Heart left ventricle (tissue), 16 donors: ENCODE measurements at places on chromosomes 1 and 21. TPM values are rescaled to one million over a fixed set of nuclear protein-coding genes. Genes with fewer than 3 reads are reported as not detected.
A peak's percentile ranks its signal among the peaks of the same experiment; 100 is the strongest.

The SLAMF8 gene
- 2.1 TPM for total RNA-seq

The SFN gene
- not detected for total RNA-seq

The LBR gene
- total RNA-seq: 17.1 TPM

- no peak overlapping the region for H3K4me3 ChIP-seq
- H3K36me3 ChIP-seq: no peaks in the 10 kb centered on the region
- no peaks in the 10 kb centered on the region for H3K27me3 ChIP-seq
- peak overlapping the region; percentile 27 for H3K27ac ChIP-seq
Observed at GRCh38 chr1:227219715-227220292, 98.5 kb downstream of the CDC42BPA start.

DNA sequence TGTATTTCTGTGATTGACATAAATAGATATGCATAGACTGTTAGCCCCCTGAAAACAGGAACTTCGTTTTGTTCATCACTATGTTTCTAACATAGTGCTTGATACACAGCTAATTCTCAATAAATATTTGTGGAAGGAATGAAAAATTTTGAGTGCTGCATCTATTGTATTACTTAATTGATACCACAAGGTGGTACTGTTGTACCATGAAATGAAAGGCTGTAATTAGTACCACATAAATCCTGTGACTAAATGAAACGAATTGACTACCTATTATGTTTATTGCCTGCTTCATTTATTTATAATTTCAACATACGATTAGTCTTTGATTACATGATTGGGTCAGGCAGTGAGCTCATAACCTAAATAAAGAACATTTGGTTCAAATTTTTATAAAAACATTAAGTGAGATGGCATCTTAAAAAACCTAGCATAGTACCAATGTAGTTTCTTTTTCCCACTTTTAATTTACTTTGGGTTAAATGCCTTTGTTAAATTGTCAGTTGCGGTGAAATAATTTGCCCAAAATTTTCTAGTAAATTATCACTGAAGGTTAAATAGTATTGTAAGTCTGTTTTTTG is 15.0 kb upstream of the TGFB2 start:
- peaks cover 4% of the 10 kb centered on the region for H3K4me1 ChIP-seq
- DNase-seq: no peak
- no peaks in the 10 kb centered on the region for H3K36me3 ChIP-seq
- H3K4me3 ChIP-seq: no peak overlapping the region
- no peak overlapping the region for H3K27ac ChIP-seq

DNA sequence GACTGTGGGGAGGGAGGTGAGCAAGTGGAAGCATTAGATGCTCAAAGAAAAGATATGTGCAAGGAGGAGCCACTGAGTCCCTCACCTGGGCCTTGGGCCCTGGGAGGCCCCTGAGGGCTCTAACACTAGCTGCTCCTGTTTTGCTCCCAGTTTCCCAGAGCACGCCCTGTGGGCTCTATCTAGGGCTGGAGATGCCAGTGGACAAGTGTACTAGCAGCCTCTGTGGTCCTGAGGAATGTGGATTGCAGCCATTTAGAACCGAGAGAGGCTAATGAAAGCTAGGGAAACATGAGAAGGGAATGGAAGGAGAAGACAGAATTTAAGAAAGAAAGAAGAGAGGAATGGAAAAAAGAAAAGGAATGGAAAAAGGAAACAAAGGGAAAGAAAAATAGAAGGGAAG is 10.0 kb upstream of the TBX15 start:
- DNase-seq: no peak
- no peaks in the 10 kb centered on the region for H3K36me3 ChIP-seq
- H3K27ac ChIP-seq: no peak overlapping the region
- peaks cover 99% of the 10 kb centered on the region for H3K27me3 ChIP-seq
- peaks cover 17% of the 10 kb centered on the region for H3K4me1 ChIP-seq
- H3K4me3 ChIP-seq: no peak overlapping the region

DNA sequence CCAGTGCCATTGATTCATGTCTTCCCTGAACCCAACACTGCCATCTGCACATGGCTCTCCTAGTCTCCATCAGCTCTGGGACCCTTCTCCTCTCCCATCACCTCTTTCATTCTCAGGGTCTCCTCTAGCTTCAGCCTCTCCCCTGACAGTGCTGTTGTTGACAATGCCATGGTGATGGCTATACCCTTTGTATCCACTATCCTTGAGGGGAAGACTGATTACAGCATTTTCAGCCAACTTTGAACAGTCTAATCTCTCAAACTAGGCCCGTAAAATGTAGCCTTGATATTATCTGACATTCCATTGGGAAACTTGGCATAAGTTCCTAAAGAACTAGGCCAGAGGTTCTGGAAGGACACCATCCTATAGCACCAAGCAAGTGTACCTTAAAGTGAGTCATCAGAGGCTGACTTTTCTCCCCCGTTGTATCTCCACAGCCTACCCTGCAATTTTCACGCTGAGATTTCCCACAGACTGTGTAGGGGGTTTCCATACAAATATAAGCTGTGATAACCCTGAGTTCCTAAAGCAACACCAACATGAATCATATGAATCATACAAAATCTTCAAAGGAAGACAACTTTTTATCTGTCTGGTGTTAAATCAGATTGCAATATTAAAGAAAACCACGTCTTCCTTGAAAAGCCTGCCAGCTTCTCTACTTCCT is 5.8 kb downstream of the HAO2 start:
- H3K27ac ChIP-seq: no peak overlapping the region
- no peaks in the 10 kb centered on the region for H3K27me3 ChIP-seq
- H3K4me3 ChIP-seq: no peak overlapping the region
- no peak for DNase-seq
- no peaks in the 10 kb centered on the region for H3K4me1 ChIP-seq

DNA sequence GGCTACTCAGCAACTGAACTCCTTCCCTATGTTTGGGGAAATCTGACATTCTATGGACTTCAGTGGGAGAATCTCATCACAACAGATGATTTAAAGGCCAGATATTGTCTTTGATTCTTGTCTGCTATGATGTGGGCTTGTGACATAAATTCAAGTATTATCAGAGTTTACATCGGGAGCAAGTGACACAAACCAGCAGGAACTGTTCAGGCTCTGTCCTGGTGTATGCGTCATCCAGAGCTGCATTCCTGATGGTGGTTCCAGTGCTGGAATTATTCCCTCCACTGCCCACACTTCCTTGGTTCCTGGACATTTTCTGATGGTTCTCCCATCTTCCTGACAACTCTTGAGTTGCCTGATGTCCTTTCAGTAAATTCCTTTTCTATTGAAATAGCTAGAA is 10.8 kb upstream of the LSM10 start:
- no peaks in the 10 kb centered on the region for H3K36me3 ChIP-seq
- DNase-seq: no peak
- no peaks in the 10 kb centered on the region for H3K27me3 ChIP-seq
- H3K4me1 ChIP-seq: no peaks in the 10 kb centered on the region

GRCh38 chr1:162373541-162374260 is 3.0 kb downstream of the SPATA46 start:
- no peaks in the 10 kb centered on the region for H3K36me3 ChIP-seq
- no peaks in the 10 kb centered on the region for H3K4me1 ChIP-seq
- DNase-seq: no peak
- no peak overlapping the region for H3K4me3 ChIP-seq
- H3K27me3 ChIP-seq: no peaks in the 10 kb centered on the region
- H3K27ac ChIP-seq: no peak overlapping the region

- H3K27me3 ChIP-seq: no peaks in the 10 kb centered on the region
- H3K36me3 ChIP-seq: peaks cover 80% of the 10 kb centered on the region
- H3K27ac ChIP-seq: no peak overlapping the region
- no peak overlapping the region for H3K4me3 ChIP-seq
Observed at GRCh38 chr21:46114963-46115362, 17.1 kb downstream of the COL6A2 start.

DNA sequence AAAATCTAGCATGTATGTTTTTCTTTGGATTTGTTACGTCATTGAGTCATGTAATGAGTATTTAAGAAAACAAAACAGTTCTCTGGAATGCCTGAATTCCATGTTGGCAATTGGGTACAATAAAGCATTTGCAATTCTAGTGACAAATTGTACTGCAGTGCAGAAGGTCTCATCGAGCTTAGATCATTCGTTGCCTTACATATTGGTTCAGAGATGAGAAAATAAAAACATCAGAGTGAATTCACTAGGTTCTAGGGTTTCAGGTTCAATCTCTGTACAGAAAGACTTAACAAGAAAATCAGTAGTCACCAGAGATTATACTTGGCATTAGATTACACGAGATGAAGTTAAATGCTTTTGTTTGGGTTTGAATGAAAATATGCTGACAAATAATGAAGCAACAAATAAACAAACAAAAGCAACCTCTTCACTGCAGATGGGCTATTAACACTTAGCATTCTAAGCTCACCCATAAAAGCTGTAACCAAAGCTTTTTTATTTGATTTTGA is 124.7 kb downstream of the RYR2 start:
- H3K4me1 ChIP-seq: peaks cover 76% of the 10 kb centered on the region
- no peak for DNase-seq
- H3K36me3 ChIP-seq: no peaks in the 10 kb centered on the region

DNA sequence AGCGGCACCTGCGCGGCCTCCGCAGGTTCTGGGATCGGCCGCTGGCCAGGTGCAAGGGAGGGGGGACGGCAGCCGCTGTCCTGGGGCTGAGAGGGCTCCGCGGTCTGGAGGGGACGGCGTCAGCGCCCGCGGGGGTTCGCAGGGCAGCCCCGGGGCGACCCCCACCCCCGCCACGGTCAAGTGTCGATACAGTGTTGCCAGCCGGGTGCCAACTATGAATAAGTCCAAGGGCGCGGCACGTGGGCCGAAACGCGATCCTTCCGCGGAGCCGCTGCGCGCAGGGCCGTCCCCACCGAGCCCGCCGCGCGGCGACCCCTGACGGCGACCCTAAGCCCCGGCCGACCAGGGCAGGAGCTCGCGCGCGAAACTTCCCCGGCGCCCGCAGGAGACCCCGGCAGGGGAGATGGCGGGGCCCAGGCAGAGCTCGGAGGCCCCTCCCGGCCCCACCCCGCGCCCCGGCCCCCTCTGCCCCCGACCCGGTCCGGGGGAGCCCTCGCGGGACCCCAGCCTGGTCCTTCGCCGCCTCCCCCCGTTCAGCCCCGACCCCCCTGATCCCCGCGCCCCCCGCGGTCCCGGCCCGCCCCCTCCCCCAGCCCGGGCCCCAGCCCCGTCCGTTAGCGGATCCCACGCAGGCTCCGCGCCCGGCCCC is 586 bp upstream of the AGPAT3 start:
- no peaks in the 10 kb centered on the region for H3K27me3 ChIP-seq
- no peaks in the 10 kb centered on the region for H3K36me3 ChIP-seq
- H3K4me1 ChIP-seq: peaks cover 4% of the 10 kb centered on the region
- peak overlapping the region; percentile 76 for H3K27ac ChIP-seq

DNA sequence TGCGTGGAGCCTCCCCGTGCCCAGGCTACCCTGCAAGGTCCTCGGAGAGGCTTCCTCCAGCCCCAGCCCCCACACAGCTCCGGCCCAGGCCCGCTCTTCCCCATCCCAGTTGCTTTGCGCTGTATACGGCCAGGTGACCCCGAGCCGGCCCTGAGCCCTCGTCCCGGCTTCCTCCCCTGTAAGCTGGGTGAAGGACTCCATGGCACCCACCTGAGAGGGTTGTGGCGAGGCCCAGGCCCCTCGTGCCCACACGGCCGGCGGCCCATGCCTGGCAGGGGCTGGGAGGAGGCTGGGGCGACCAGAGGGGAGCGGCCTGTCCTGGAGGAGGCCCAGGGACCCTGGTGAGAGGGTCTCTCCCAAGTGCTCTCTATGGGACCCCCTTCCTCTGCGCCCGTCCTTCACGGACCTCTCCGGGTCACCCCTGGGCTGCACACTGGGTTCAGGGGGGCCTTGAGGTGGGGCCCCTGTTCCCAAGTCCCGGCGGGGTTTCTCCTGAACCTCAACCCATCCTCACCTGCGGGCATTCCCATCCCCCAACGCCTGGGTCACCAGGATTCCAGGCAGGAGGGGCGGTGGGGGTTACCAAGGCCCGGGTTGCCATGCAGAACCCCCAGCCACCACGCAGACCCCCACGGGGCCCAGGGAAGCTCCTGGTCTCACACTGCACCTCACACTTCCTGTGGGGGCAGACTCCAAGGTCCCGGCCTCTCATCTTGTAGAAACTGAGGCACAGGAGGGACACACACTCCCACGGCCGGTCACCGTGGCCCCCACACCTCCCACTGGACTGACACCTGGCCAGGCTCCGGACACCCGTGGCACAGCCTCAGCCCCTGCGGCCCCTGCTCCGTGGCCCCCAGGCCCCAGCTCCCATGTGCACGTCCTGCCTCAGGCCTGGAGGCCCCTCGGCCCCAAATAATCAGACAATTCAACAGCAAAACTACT is 25.2 kb downstream of the COL6A1 start:
- no peak overlapping the region for H3K27ac ChIP-seq
- no peak overlapping the region for H3K4me3 ChIP-seq
- no peaks in the 10 kb centered on the region for H3K4me1 ChIP-seq
- peaks cover 16% of the 10 kb centered on the region for H3K36me3 ChIP-seq
- no peaks in the 10 kb centered on the region for H3K27me3 ChIP-seq
